Activated CD4-positive, alpha-beta T cell treated with anti-CD3 and anti-CD28 coated beads, Interleukin-2, Interleukin-4, amounts not matched to agents 100 ng/mL and 50 ng/mL, durations not matched to agents 16 hours and 8 hours (primary cell): ENCODE measurements at places on chromosomes 13 and 19.

DNA sequence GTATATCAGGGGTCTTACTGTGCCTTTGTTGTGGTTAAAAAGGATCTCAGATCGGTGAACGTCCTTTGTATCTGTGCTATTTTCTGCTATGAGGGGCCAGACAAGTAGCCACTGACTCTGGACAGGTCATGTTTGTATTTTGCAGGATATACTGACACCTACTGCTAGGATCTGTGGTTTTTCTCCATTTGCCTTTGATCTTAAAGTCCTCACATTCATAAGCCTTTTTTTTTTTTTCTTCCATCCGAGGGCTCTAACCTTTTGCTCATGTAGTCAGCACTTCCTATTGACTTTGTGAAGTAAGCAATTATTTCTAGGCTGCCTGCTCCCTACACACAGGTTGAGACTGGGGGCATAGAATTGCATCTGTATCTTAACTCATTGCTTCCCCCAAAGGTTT is 106.2 kb downstream of the SLITRK5 start:
- no peak for DNase-seq

GRCh38 chr13:98224557-98224956 is 47.5 kb upstream of the RNF113B start:
- no peak for DNase-seq

GRCh38 chr13:27919934-27920676 is at the start of gene PDX1:
PDX1 (plus strand) TSS chr13:27920000; CDS start chr13:27920139, 139 bp downstream.
- DNase-seq, result no peak

DNA sequence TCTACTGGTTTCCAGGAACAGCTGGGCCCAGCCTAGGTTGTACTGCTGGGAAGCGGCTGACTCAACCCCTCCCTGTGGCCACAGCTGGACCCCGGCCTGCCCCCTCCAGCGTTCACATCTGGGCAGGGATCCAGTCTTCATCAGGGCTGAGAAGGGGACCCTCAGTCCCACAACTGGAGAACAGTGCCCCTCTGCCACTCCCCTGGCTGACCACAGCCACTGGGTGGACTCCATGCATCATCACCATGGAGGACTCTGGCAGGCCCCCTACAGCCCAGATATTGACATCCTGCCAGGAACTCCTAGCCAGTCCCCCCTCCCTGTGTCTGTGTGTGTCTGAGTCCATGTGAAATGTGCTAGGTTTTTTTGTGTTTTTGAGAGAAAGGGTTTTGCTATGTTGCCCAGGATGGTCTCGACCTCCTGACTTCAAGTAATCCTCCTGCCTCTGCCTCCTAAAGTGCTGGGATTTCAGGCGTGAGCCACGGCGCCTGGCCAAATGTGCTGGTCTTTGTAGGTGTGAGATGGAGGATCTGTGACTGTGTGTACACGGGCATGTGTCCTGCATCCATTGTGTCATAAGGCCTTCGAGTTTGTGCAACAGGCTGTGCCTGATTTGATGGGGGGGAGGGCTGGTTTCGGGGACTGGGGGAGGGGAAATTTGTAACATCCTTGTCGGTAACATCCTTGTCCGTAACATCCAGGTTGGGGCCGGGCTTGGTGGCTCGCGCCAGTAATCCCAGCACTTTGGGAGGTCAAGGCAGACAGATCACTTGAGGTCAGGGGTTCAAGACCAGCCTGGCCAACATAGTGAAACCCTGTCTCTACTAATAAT is 4.0 kb upstream of the HOOK2 start:
- no peak for DNase-seq

GRCh38 chr19:2334986-2335846 is 6.7 kb downstream of the SPPL2B start:
- DNase-seq, result no peak

- no peak for DNase-seq
Measured at GRCh38 chr19:30146346-30146745, 204.3 kb downstream of the URI1 start.

GRCh38 chr19:582497-583197 is 7.0 kb upstream of the HCN2 start:
- no peak for DNase-seq

GRCh38 chr13:110438211-110438610 is 123.3 kb downstream of the RAB20 start:
- DNase-seq, result no peak

- DNase-seq, result no peak
Measured at GRCh38 chr19:19134687-19135158, 3.6 kb downstream of the TMEM161A start.

- DNase-seq, result no peak
Measured at GRCh38 chr13:40247845-40248244, 418.6 kb downstream of the FOXO1 start.

- DNase-seq, result no peak
Measured at GRCh38 chr13:61276401-61276800, 139.2 kb downstream of the PCDH20 start.

DNA sequence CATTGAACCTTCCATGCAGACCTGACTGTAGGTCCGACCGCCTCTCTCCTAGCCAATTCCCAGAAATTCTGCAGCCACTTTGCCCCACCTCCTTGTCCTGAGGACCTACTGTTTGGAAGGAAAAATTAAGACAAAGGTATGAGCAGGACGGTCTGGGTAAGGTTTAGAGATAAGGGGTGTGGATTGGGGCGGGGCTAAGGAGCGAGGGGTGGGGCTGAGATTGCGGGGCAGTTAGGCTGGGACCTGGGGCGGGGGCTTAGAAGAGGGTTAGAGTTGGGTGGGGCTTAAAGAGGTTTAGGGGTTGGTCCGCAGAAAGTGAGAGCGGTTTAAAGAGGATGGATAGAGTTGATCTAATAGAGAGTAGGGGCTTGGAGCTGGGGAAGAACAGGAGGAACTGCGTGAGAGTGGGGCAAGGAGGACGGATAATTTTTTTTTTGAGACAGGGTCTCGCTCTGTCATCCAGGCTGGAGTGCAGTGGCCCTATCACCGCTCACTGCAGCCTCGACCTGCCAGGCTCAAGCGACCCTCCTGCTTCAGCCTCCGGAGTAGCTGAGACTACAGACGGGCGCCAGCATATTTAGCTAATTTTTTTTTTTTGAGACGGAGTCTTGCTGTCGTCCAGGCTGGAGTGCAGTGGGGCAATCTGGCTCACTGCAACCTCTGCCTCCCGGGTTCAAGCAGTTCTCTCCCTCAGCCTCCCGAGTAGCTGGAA is 1.7 kb upstream of the ZNF865 start:
- DNase-seq, result no peak

DNA sequence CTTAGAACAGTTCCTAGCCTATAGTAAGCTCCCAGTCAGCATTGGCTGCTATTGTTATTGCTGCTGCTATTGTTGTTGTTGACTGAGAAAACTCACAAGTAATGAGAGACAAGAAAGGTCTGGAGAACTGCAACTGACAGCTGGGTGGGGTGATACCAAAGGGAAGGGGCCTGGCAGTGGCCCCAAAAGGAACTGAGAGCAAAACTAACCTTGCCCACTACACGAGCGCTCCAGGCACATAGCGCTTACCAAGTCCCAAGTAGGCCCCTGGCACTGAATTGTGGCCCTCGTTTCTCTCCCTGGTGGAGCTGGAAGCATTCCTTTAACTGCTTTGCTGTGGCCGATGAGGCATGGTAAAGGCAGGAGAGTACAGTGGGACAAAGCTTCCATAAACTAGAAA is 59.7 kb downstream of the KCTD12 start:
- DNase-seq, result no peak

- DNase-seq, result no peak
Measured at GRCh38 chr13:25660996-25661395, 289.2 kb downstream of the ATP8A2 start.
